Ecto neural progenitor cell (in vitro differentiated cells): ENCODE measurements at places on chromosomes 7 and 10.

- peak; percentile 32 for DNase-seq
Observed at GRCh38 chr10:86073199-86073977, 293.2 kb downstream of the GRID1 start.

DNA sequence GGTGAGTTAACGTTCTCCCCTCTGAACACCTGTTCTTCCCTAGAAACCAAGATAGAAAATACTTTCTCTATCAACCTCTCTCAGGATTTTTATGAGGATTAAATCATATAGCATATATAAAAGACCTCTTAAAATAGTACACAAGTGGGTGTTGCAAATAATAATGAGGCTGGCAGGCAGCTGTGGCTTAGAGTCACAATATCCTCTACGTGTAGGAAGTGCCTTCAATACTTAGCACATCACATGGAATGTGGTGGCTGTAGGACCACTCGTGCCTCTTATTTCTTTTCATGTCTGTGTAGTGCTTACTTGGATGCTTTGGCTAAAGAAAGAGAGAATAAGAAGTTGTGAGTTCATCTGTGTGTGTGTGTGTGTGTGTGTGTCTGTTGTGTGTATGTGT is 96.3 kb downstream of the PRLHR start:
- no peak for DNase-seq

GRCh38 chr7:128174386-128174785 is 66.7 kb upstream of the LEP start:
- DNase-seq = no peak

DNA sequence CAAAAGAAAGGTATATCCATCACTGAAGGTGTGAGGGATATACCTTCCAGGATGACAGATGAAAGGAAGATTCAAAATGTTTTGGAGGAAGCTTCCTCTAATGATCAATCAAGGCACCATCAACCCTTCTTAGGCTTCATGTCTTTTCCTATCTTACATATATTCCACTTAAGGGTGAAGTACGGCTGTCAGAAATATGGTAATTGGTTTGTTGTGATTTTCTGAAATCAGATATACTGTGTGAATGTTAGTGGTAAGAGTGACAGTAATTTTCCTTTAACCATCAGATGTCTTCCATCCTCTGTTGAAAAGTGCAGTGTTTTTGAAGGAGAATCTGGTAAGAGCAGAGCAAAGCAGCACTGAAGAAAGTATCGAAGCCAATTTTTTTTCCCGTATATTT is 2.8 kb upstream of the MRPS33 start:
- DNase-seq = no peak

DNA sequence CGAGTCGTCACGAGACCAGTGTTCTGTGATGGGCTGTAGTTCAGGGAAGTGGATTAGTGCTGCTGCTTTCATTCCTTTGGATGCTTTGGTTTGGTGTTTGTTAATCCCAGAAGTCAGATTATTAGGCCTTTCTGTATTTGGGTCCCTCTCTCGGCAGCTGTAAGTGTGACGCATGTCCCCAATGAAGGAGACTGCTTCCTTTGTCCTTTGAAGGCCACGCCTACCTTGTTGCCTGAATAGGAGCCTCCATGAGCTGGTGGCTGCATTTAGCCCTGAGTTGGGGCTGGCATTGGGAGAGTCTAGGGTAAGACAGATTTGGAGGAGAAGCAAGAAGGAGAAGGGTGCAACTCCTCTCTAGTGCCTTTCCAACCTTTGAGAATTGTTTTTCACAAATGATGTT is 34.5 kb downstream of the DOCK1 start:
- DNase-seq = no peak

DNA sequence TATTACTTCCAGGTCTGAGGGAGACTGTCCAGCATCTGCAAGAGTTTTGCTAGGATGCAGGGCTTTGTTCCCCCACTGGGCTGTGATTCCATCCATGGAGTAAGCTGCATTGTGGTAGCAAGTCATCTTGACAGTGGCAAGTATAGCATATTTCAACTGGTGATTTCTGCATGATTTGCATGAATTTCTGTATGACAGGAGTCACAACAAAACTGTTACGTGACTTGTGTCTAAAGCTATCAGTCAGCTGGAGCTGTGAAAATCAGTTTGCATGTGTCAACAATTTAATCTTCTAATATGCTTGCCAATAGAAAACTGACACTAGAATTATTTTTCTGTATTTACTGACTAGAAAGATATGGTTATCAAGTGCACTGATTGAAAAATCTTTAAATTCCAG is 344.3 kb downstream of the AUTS2 start:
- DNase-seq = no peak

DNA sequence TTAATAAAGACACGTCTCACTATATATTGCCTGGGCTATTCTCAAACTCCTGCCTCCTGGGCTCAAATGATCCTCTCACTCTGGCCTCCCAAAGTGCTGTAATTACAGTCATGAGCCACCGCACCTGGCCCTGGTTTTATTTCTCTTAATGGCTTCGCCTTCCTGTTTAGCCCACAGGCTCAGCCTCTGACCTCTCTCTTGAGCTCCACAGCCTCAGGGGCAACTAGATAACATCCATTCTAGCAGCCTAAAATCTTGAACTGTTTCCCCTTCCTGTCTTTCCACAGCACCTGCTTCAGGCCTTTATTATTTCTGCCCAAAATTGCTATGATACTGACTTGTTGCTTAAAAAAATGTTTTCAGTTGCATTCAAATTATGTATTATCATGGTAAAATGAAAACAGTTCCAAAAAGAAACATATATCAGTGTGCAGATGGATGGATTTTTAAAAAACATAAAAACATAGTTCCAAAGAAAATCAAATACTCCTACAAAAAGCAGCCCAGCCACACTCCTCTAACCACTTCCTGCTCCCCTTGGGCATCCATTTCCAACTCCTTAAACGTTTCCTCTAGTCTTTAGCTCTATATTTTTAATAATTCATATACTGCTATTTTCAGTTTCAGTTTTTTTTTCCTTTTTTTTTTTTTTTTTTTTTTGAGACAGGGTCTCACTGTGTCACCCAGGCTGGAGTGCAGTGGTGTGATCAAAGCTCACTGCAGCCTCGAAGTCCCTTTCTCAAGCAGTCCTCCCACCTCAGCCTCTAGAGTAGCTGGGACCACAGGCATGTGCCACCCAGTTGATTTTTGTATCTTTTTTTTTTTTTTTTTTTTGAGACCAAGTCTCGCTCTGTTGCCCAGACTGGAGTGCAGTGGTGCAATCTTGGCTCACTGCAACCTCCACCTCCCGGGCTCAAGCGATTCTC is 5.1 kb upstream of the BAZ1B start:
- DNase-seq = no peak

- peak; percentile 69 for DNase-seq
Observed at GRCh38 chr7:47100817-47101435, 481.0 kb downstream of the TNS3 start.

DNA sequence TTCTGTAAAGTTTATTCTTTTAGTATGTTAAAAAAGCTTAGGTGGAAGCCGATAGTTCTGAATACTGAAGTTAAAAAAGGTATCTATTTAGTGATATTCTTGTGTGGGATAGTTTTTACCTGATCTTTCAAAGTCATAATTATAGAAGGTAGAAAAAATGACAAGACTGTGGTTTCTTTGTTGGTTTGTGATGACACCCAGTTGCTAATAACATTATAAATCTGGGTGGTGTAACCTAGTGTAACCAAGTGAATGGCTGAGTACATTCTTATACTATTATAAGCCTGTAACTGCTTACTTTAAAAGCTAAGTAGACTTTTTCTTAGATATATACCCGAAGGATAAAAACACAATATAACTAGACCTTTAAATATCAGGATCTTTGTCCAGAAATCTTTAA is 2.3 kb downstream of the CDK13 start:
- no peak for DNase-seq

DNA sequence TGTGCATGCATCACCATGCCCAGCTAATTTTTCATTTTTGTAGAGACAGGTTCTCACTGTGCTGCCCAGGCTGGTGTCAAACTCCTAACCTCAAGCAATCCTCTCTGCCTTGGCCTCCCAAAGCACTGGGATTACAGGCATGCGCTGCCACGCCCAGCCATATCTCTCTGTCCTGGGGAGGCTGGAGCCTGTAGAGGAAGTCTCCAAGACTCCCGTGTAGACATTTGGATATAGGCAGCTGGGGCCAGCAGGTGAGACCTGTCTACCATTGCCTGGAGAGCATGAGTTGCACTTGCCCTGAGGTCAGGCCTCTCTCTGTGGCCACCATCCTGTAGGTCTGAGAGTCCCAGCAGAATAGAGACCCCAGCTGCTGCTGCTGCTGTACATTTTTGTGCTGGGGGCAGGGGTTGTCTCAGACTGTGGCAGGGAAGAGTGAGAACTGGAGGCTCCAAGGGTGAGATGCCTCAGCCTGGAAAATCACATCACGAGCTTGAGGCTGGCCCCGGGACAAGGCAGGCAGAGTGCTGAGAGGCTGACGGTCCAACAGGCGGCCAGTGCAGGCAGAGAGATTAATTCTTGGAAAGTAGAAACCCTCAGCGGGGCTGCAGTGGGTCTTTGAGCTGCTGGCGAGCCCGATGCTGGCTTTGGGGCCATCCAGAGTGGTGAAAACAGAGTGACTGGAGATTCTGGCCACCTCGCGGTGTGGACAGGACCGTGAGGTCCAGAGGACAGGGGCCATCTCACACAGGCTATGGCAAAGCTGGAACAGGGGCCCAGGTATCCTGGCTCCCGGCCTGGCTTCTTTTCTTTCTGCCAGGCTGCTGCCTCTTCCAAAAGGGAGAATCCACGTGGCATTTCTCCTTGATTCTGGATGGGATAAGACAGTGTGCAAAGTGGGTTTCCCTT is 60.9 kb downstream of the TMEM270 start:
- no peak for DNase-seq

- no peak for DNase-seq
Observed at GRCh38 chr7:37977243-37977642, 56.8 kb downstream of the EPDR1 start.

GRCh38 chr10:5142199-5142598 is 42.8 kb downstream of the AKR1C8 start:
- no peak for DNase-seq
